Stimulated activated CD8-positive, alpha-beta memory T cell treated with anti-CD3 and anti-CD28 coated beads, Interleukin-7, amount 100 ng/mL, for 1 hour (primary cell): ENCODE measurements at places on chromosomes 12 and 14.
A peak's percentile ranks its signal among the peaks of the same experiment; 100 is the strongest.

- no peak for DNase-seq
Measured at GRCh38 chr12:3216097-3216496, 138.9 kb downstream of the TSPAN9 start.

- no peak for DNase-seq
Measured at GRCh38 chr12:47270782-47271664, 191.3 kb upstream of the AMIGO2 start.

- peak; percentile 23 for DNase-seq
Measured at GRCh38 chr14:55129428-55130195, 560 bp downstream of the LGALS3 start.

GRCh38 chr14:103380719-103381377, 4.4 kb upstream of the MARK3 start:
- no peak for DNase-seq

GRCh38 chr12:26101763-26102162, 23.1 kb downstream of the BHLHE41 start:
- no peak for DNase-seq

DNA sequence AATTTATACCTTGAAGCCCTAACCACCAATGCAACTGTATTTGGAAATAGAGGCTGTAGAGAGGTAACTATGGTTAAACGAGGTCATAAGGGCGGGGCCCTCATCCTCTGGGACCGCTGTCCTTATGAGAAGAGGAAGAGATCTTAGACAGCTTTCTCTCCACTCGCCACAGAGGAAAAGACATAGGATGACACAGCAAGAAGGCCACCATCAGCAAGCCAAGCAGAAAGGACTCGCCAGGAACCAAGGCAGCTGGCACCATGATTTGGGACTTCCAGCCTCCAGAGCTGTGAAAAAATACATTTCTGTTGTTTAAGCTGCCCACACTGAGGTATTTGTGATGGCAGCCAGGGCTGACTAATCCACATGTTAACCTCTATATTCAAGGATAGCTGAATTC, 30.4 kb upstream of the BCAT1 start:
- no peak for DNase-seq

- DNase-seq, result no peak
Measured at GRCh38 chr12:98646294-98647090, 1.4 kb downstream of the APAF1 start.

DNA sequence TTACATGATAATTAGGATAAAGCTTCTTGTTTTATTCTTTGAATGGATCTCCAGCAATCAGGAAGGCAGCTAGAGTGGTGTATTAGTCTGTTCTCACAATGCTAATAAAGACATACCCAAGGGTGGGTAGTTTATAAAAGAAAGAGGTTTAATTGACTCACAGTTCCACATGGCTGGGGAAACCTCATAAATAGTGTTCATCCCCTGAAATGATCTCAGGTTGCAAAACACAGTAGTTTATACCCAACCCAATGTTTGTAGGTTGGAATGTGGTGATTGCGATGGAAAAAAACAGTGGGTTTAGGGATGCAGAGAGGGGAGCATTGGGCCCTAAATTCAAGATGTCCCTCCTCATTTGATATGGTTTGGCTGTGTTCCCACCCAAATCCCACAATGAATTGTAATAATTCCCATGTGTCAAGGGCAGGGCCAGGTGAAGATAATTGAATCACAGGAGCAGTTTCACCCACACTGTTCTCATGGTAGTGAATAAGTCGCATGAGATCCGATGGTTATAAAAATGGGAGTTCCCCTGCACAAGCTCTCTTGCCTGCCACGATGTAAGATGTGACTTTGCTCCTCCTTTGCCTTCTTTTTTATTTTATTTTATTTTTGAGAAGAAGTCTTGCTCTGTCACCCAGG, 11.5 kb downstream of the MUCL1 start:
- no peak for DNase-seq

GRCh38 chr12:81596558-81596957, 162.6 kb downstream of the PPFIA2 start:
- DNase-seq, result no peak

DNA sequence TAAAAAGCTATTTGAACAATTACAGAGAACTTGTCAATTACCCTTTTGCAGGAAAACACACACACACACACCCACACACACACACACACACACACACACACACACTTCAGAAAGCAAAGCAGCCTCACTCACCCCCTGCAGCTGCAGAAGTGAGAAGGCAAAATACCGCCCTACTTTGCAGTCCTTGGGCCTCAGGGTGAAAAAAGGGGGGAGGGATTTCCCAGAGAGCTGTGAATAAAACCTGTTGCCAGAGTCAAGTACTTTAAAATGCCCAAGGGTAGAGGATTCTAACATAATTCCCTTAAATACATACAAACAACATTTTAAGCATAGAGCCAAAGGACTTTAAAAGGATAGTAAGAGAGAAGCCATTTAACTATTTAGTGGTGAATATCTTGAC, 285.9 kb downstream of the MDGA2 start:
- DNase-seq, result no peak

GRCh38 chr14:65972891-65973290, 513.3 kb upstream of the CCDC196 start:
- DNase-seq, result no peak

DNA sequence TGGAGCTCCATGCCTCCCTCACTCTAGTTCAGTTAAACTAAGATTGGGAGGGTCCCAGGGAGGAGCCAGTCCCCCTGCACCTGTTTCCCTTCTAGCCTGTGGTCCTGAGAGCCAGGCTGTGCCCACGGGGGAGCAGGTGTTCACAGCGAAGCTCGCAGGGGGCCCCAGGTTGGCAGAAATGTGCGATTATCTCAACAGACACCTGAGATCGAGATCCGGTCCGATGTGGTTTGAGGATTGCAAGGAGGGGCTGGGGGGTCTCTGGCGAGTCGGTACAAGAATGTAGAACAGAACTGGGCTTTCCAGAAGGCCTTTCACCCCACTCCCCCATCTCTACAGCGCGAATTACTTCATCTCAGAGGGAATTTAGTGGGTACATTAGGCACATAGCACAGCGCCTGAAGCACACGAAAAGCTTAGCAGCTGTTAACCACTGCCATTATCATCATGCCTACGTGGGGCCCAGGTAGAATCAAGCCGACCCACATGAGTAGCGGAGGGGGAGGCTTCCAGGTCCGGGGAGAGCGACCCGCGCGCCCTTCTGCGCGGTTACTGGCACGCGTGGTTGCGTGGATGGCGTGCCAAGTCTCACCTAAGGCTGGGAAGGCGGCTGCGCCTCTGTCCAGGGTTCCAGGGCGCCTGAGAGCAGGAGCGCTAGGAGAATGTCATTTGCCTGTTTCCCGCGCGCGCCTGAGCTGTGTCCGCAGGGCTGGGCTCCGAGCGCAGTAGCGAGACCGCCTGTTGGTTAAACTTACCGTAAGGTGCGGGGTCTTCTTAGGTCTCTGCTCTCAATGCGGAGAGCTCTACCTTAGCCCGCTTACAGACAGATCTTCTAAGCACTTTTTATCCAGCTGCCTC, 1539.5 kb upstream of the TMEM132C start:
- no peak for DNase-seq

DNA sequence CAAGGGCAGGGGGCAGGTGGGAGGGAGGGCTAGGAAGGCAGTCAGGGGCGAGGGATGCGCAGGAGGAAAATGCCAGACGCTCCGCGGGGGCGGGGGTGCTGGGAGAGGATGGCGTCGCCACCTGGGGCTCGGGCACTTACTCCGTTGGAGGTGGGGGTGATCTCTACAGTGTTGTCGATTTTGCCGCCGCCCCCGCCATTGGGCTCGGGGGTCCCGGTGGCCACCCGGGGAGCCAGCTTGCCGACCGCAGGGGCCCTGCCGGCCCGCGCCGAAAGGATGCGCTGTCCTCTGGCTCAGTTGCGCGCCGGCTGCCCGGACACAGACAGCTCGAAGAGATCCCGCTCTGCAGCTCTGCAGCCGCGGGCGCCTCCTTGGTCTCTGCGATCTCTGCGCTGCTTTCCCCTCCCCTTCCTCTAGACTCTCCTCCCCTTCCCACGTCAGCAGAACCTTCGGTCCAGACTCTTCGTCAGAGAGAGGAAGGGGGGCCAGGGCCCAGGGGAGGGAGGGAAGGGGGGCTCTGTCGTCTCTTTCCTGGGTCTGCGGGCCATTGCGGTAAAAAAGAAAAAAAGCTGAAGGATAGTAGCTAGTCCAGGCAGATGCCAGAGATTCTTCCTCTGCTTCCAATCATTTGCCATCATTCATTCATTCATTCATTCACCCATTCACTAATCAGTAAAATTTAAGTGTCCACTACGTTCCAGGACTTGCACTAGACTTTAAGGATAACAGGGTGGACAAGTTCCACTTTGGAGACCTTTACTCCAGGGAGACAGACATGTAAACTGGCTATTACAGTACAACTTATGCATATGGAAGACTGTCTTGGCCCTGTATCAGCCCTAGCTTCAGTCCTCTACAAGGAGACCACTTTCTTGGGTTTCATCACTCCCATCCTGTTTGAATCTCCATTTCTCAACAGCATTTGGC, at the start of gene SLC22A17:
Gene SLC22A17, minus strand, starts transcription at position 382 of the 927 bp plus-strand sequence.
- peak; percentile 16 for DNase-seq

GRCh38 chr12:80868576-80868975, 69.2 kb downstream of the LIN7A start:
- no peak for DNase-seq

DNA sequence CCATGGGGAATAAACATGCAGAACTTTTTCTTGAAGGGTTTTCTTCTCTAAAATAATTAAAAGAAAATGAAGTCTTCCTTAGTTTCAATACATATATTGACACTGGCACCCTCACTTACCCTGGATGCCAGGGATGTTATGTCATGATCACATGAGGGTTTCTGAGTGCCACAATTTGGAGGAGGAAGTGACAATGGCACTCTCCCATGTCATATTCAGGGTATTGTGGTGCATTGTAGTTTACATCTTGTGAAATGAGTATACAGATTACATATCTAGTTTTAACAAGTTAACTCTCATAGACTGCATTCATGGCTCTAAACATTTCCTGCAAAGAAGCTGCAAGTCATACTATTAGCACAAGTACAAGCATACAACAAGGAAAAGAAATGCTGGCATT, 37.7 kb downstream of the CCDC177 start:
- no peak for DNase-seq

DNA sequence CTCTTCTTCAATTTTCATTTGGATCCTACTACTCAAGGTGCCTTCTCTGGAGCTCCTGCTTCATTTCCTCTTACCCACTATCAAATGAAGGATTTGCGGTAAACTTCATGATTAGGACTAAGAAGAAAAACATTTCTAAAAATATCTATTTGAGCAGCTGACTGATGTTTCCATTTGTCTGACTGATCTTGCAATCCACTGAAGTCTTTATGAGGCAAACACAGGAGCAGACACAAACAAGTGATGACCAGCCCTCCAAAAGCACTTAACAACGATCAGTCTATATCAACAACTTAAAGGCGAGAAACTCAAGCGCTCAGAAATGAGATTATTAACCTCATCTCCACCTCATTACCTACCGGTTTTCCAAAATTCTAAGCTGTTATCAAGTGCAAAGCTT, 26.2 kb downstream of the OSBPL8 start:
- no peak for DNase-seq

DNA sequence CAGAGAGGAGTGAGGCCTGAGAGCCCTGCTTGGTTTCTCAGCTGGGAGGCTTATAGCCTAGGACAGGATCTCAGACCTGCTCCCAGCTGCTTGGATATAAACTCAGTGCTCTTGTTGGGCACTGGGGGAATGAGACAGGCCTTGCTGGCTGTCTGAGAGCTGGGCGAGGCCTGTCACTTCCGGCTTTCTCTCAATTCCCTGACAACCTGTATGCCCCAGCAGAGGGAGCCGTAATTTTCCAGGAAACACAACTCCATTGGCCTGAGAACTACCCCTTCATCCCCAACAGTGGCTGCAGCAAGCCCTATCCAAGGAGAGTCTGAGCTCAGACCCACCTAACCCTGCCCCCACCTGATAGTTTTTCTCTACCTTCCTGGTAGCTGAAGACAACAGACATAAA, 258.3 kb upstream of the STXBP6 start:
- no peak for DNase-seq

DNA sequence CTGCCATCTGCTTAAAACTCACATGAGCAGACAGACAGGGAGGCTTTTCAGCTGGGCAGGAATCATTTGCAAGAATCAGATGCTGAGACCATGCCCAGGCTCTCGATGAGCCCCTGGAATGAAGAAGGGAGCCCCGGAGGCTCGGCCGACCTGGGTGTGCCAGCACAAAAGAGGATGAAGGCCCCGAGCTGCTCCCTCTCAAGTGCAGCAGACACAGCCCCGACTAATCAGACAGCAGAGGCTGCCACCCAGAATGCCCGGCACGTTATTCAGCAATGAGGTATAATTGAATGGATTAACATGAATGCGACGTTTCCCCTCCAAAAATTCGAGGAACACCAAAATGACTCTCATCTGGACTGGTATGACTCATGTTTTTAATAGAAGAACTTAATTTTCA, 58.9 kb downstream of the BCL11B start:
- no peak for DNase-seq

DNA sequence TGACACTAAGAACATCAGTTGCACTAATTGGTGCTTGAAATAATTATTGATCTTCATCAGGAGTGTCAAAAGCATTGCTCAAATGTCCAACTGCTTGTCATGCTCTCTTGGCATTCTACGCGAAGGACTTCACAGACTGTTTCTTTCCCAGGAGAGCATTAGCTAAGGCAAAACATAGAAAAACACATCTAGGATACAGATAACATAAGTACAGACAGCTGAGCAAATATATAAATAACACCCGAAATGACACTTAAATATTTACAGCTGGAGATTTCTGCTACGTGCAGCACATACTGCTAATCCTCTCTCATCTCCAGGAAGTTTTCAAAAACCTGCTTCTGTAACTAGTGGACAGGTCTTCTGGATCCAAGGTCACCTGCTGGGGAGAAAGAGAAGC, 120.0 kb upstream of the PRMT8 start:
- no peak for DNase-seq

DNA sequence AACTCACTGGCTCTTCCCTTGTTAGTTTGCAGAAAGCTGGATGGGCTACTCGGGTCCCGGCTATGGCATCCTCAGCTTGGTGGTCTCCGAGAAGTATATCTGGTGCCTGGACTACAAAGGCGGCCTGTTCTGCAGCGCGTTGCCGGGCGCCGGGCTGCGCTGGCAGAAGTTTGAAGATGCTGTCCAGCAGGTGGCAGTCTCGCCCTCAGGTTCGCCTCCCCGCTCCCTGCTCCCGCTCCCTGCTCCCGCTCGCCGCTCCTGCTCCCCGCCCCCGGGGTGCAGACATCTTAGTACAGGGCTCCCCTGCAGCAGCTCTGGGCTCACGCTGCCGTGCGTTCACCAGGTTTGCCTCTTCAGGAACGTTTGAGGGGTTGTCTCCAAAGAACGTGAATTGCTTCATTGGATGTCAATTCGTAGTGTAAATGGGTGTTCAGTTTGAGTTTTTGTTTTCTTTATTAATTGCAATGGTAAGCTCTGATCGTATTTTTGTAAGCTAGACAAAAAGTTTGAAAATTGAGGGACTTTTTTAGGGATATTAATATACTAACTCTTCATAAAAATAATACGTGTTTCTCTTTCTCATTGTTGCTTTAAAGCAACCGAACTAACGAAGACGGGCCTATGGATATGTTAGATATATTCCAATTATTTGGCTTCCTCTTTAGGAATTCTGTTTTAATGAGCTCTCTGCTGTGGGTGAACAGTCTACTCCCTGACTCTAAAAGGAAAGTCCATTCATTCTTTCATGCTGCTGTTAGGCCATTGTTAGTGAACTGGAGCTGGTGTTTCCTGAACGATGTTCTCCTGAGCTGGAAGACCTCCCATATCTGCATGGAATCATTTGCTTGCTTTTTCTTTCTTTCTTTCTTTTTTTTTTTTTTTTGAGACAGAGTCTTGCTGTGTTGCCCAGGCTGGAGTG, 71.3 kb downstream of the ANKRD9 start:
- DNase-seq, result no peak
